ENCODE measurements at places on chromosomes 6 and 20.

GRCh38 chr20:49326026-49326425 is 48.2 kb upstream of the ZNFX1 start:
- DNase-seq, result no peak

DNA sequence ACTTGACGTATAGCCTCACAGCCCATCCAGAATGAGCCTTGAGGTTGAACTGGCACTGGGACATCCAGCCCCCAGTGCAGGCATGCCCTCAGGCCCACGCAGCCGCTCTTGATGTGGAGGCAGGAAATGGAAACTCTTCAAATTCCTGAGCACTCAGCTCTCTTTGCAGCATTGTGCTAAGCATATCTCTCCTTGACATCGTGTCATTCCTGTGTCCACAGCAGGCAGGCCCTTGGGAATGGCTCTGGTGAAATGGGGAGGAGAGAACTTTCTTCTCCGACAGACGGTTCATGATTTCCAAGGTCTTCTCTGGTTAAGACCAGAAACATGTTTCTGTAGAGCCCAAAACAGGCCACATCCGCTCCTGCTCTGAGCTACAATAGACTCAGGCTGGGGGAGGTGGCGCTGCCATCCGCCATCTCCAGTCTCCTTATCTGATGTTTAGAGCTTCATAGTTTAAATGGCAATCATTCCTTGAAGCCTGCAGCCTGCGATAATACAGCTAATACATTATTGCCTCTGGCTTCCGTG is 248.8 kb downstream of the CDH4 start:
- no peak for DNase-seq

- no peak for DNase-seq
Measured at GRCh38 chr20:8242066-8242465, 110.0 kb downstream of the PLCB1 start.

- peak; percentile 78 for DNase-seq
Measured at GRCh38 chr20:38875175-38875993, 50.8 kb upstream of the FAM83D start.

- DNase-seq, result no peak
Measured at GRCh38 chr20:10079964-10080363, 45.2 kb downstream of the ANKEF1 start.

- no peak for DNase-seq
Measured at GRCh38 chr20:32129863-32130262, 20.3 kb downstream of the TM9SF4 start.

DNA sequence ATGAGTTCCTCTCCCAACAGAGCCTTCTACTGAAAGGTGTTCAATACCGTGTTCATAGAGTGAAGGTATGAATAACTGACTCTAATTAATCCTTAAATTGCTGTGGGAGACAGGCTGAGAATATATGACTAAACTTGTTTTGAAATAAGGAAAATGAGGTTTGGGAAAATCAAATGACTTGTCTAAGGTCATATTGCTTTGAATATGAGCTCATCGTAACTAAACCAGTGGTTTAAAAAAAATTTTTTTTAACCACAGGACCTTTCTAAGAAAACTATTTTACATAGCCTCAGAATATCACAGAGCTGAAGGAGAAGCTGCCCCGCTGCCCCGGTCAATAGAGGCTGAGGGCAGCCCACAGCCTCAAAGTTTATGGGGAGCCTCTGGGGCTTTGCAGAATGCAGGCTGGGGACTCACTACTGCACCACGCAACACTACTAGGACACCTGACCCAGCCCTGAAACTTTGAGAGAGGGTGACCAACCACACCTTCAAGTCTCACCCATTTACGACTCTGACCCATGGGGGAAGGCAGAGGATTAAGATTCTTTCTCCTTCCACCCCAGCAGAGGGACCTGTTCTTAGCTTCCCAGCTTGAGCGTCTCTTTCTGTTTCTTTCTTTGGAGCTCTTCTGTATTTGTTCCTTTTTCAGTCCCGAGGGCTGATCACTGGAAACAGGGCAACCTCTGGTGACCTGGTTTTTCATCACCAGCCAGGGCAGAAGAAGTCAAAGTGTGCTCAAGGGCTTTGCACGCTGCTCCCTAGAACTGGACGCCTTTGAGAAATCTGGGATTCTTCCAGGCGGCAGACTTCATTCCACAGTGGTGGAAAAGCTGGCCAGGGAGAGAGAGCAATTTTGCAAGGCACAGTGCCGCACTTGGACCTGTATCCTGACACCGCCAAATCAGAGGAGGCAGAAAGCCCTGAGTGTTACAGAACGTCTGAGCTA is 220.2 kb downstream of the ATXN1 start:
- no peak for DNase-seq

GRCh38 chr6:12637960-12638641 is 78.5 kb upstream of the PHACTR1 start:
- no peak for DNase-seq

- DNase-seq, result no peak
Measured at GRCh38 chr6:145278163-145278807, 457.0 kb downstream of the EPM2A start.

DNA sequence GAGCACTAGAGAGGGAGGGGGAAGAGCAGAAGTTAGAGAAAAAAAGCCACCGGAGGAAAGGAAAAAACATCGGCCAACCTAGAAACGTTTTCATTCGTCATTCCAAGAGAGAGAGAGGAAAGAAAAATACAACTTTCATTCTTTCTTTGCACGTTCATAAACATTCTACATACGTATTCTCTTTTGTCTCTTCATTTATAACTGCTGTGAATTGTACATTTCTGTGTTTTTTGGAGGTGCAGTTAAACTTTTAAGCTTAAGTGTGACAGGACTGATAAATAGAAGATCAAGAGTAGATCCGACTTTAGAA is 2.0 kb downstream of the ID4 start:
- DNase-seq, result no peak

DNA sequence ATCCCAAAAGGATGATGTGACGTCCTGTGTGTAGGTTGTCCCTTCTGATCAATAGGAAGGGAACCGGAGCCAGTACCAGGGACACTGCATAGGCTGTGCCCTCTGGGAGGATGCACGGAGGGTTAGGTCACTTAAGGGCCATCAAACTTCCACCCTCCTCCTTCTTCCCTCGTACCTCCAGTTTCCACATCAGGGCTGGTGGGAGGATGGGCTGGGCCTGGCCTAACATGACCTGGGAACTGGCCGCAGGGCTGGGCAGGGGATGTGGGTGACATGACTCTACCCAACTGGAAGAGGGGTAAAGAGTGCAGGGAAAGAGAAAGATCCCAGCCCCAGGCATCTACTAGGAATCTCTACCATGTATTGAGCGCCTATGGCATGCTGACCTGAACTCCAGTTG is 46.2 kb upstream of the MDGA1 start:
- DNase-seq, result no peak

DNA sequence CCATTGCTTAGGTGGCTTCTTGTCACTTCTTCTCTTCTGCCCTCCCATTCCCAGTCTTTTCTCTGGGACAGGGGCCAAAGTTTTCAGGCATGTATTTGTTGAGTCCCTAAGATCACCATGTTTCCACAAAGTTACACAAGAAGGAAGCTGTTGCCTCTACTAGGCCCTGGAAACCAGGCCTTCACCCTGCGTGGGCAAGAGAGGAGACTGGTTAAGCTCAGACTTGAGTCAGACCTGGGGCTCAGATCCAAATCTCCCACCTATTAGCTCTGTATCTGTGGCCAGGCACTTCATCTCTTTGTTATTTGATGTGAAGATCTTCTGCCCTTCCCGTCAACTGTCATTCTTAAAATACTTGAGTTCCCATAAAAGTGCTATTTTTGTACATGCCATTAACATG is 154.6 kb downstream of the SASH1 start:
- no peak for DNase-seq

GRCh38 chr6:150029749-150030148 is 4.4 kb upstream of the RAET1L start:
- DNase-seq, result no peak

GRCh38 chr6:136016228-136017225 is 165.0 kb downstream of the PDE7B start:
- no peak for DNase-seq

GRCh38 chr6:69887714-69888345 is 21.5 kb downstream of the COL19A1 start:
- no peak for DNase-seq

GRCh38 chr6:7468382-7469081 is 72.9 kb upstream of the DSP start:
- DNase-seq, result no peak

DNA sequence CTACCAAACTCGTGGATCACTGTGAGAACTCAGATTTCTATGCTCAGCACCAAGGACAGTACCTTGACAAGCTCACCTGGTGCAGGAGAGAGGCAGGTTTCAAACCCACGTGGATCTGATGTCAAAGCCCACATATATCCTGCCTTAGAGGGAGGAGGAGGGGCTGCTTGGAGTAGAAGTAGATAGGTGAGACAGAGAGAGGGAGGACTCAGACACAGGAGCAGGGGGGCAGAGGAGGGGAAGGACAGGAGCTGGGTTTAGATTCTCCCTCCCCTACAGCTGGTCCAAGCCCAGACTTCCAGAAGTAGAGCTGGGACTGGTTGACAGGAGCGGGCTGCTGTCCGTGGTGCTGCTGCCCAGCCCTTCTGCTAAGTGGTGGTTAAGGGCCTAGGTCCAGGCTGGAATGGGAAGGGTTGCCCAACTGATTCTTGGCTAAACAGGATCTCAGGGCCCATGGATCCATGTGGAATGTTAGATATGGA is 77.5 kb downstream of the CDH22 start:
- DNase-seq, result no peak

DNA sequence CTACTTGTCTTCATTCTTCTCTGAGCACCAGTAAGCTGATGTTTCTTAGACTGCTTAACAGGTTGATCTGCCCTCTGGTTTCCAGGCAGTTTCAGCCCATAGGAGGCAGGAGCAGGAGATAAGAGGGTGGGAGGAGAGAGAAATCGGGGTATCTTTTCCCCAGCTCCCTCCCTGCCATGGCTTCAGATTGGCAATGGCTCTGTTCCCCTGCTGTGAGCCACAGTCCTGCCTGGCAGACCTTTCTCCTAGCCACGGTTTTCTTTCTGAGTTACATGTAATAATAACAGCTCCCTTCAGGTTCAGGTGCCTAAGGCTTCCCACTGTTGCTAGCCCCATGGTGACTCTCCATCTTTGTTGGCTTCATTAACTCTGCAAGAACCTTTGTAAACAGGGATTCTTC is 115.3 kb downstream of the CD83 start:
- DNase-seq, result no peak

DNA sequence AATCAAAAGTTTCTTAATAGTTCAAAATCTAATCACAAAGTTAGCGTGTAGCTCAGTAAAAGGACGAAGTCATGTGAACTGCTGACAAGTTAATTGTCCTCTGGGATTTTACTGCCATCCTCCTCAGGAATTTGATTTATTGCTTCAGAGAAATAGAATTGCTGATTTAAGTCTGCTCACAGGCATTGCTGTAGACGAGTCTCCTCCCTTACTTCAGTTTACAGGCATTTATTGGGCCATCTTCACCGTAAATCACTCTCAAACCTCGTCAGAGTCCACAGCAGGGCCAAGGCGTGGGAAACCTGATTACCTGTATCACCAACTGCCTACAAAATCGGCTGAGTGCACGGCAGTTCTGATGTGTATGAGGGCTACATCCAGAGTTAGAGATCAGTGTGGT is 119.1 kb upstream of the PDE10A start:
- DNase-seq, result no peak

- no peak for DNase-seq
Measured at GRCh38 chr6:112557435-112557834, 210.3 kb downstream of the RFPL4B start.

- no peak for DNase-seq
Measured at GRCh38 chr6:112522587-112522986, 175.5 kb downstream of the RFPL4B start.

DNA sequence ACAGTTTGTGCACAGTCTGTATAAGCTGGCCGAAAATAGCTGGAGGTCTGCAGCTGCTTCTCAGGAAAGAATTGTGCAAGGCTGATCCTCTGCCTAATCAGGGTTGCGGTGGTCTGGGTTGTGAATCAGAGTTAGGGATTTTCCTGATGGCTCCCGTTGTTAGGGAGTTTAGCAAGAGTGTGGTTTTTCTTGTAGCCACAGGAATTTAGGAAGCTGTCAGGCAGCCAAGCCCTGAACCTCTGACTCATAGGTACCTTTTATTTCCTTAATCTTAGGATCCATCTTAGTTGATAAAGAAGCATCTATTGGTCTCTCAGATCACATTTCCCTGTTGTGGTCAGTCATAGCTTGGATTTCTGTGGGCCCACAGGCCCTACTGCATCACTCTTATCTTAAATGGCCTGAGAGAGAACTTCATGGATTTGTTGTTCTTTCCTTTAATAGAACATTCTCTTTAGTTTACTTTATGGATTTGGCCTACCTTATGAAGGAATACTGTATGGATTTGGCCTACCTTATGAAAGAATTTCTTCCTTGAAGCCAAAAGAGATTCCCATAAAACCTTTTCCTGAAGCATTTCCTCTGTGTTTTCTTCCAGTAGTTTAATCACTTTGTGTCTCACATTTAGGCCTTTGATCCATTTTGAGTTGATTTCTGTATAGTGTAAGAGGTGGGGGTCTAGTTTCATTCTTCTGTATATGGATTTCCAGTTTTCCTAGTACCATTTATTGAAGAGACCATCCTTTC is 10.3 kb downstream of the KIF25 start:
- DNase-seq, result no peak

GRCh38 chr6:147808640-147809039 is 300.1 kb downstream of the SAMD5 start:
- no peak for DNase-seq

DNA sequence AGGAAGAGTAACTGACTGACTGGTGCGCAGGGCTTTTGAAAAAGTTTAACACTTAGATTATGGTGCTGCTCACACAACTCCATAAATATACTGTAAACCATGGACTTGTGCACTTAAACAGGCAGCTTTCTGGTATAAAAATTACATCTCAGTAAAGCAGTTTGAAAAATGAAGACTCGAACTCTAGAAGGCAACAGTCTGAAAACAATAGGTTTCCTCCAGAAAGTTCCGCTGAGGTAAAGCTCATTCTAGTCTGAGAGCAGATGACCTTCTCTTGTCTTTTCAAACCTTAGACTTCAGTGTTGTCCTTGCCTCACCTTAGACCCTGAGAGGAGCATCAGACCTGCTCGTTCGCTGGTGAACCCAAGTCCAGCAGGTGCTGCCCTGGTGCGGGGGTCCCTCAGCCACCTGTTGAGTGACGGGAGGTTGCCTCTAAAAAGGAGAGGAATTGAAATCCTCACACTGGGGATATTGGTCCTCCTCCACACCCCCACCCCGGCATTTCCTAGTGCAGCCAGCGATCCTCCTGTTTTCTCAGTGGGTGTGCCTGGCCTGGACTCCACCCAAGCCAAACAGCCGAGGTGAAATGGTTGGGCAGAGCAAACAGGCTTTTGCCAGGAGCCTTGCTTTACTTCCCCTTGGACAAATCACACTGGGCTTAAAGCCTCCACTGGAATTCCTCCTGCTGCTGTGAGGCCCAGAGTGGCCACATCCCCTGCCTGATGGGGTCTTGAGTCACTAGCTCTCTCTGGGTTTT is 14.7 kb upstream of the PYGB start:
- no peak for DNase-seq

DNA sequence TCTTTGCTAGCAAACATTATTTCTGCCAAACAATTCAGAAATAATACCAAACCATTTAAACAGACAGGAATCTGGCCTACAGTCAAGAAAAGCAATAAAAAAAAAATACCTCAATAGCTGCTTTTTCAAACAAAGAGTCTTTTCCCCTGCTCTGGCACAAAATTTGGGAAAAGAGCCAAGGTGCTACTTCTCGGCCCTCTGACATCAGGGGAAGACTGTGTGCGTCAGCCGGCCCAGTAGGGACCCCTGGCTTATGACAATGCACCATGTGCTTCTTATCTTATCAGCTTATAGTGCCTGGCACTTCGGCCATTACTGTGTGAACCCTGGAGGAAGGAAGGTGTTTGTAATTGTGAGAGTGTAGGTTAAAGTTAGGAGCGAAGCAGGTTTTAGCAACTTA is 89.4 kb downstream of the PDE10A start:
- DNase-seq, result no peak

All from effector memory CD8-positive, alpha-beta T cell (primary cell).